Stimulated activated CD4-positive, alpha-beta T cell treated with anti-CD3 and anti-CD28 coated beads, TNF-alpha, amount 100 ng/mL, for 48 hours (primary cell): ENCODE measurements at places on chromosomes 7 and 10.

DNA sequence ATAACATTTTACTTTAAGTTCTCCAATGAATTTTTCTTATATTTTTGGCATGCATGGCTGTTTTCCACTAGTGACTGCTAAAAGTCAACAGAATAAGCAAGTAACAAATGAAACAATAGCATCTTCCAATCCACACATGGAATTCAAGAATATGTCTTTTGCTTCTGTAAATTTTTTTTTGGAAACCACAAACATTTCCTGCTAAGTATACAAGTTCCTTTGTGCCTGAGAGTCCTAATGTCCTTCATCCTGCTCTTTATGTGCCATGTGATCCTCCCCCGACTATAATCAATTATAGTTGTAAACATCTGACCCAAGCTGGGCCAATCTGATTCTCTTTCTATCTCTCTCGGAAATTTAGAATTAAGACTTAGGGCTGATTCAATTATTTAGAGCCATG lies 61.2 kb downstream of the PPP1R3C start:
- DNase-seq = no peak

DNA sequence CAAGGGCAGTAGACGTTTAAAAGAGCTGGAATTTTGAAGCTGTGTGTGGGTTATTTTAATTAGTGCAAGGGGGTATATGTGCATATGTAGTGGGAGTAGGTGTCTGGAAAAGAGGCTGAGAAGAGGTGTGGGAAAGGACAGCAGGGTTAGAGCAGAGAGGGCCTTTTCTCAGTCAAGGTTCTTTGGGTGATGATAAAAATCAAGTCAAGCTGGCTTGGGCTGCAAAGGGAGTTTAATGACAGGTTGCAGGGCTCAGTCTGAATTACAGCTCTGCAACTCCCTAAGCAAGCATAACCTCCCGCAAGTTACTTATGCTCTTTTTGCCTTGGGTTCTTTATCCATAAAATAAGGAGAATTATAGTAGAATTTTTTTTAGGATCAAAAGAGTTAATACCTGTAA lies 83.5 kb downstream of the RELN start:
- DNase-seq = no peak

DNA sequence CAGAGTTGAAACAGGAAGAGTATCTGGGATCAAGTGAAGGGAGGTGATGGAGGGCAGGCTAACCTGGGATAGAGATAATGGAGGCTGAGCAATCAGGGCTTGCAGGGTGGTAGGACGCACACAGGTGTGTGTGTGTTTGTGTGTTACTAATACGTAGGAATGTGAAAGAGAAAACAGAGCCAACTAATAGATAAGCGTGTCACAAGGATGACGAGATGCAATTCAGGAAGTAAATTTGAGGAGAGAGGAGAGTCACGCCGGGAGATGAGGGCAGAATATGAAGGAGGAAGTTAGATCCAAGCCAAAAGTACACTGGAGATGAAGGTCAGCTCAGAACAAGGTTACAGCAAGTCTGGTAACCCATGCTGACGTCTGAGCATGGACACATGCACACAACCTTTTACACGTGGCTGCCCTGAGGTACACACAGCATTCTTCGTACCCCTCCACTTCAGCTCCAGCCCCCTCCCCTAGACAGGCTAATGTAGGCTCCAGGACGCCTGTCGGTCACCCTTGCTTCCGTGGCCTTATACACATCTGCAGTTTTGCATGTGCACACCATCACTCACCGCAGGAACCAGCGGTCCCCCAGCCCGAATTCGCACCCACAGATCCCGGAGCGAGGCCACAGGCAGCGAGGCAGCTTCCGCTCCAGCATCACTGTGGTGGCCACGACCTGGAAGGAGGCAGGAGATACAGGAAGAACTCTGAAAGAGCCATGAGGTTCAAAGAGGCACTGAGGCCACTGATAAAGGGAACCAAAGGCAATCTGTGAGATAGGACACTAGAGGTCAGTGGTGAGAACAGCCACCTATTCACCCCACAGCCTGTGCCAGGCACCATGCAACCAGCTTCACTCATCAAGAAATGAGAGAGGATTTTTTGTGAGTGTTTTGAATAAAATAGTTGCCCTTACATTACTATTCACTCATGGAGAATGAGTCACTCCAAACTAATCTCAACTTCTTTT lies 23.7 kb upstream of the TRPV6 start:
- DNase-seq = no peak

- DNase-seq = no peak
Measured at GRCh38 chr7:18936265-18936664, 181.2 kb downstream of the TWIST1 start.

DNA sequence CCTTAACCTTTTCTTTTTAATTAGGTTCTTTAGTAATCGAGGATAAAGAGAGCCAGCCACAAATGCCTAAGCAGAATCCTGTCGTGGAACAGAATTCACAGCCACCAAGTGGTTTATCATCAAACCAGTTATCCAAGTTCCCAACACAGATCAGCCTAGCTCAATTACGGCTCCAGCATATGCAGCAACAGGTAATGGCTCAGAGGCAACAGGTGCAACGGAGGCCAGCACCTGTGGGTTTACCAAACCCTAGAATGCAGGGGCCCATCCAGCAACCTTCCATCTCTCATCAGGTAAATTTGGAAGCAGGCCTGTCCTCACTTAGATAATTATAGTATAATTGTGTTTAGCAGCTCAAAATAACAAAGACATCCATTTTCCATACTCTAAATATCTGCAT lies 94.6 kb downstream of the TRIM24 start:
- no peak for DNase-seq

DNA sequence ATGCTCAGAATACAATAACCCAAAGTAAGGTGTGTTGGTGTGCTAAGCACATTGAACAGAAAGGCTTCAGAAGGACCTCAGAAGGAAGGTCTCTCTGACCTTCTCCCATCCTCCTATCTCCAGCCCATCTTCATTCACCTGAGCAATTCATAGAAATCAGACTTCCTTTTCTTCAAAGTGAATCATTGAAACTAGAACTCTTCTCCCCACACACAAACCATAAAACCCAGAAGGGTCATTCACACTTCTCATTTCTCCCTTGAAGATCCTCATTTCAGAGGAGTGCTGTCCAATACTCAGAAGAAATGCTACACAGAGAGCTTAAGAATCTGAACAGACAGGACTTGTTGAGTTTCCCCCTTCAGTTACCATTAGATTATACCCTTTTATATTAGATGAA lies 89.5 kb downstream of the VWDE start:
- DNase-seq = no peak

GRCh38 chr10:14502431-14502830 lies 171.7 kb upstream of the FRMD4A start:
- no peak for DNase-seq

- no peak for DNase-seq
Measured at GRCh38 chr7:139061416-139061815, 25.6 kb upstream of the ZC3HAV1L start.

GRCh38 chr10:87925570-87925969 lies 62.1 kb downstream of the PTEN start:
- no peak for DNase-seq

DNA sequence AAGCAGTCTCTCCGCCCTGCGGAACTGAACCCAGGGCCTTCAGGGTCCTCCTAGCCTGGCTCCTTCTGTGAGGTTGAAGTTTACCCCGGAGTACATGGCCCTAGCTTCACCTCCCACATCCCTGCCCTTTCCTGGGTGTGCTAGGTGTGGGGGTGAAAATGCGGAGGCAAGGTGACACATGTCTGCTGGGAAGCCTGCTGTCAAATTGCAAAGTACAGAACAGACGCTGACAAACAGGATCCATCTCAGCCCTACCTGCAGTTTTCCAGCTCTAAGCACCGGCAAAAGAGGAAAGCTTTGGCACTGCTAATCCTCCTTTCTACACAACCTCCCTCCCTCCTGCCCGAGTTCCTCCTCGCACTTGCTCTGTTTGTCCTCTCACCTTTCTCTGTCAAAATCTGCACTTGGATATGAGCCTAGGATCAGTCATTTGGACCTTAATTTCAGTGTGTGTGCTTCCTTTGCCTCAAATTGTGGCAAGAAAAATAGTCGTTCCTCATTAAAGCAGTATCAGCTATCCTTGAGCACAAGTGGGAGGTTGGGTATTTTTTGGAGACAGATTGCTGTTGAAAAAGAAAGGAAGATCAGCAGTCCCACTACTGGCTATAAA lies 14.4 kb upstream of the GPR15LG start:
- DNase-seq = no peak

GRCh38 chr7:104848138-104848990 lies 165.6 kb upstream of the KMT2E start:
- peak; percentile 50 for DNase-seq

DNA sequence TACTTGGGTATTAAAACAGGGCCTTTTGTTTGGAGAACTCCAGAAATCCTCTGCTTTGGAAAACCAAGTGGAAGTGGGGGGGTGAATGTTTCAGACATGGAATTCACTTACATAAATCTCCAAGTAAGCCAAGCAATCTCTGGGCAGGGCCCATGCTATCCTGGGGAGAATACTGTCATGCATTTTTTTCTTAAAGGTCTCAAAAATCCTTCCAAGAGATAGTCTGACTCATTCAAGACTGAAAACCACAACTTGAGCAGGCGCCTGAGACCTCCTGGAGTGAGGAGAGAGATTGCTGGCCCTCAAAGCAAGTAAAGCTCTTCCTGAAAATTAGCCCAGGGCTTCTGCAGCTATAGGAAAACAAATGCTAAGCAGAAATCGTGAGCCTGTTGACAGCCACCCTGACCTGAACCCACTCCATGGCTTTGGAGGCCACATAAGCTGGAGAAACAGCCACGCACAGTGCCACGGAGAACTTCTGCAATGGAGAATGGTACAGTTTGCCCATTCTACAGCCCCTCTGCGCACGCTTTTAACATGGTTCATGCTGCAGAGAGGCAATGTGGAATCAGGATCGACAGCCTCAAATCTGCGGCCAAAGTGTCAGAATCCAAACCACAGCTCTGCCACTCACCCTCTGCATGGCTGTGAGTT lies 203.1 kb upstream of the AUTS2 start:
- DNase-seq = no peak

GRCh38 chr10:123470336-123470921 lies 195.7 kb upstream of the GPR26 start:
- no peak for DNase-seq

- DNase-seq = no peak
Measured at GRCh38 chr7:255038-255435, 34.9 kb upstream of the FOXL3 start.

- DNase-seq = no peak
Measured at GRCh38 chr7:8627325-8627724, 193.9 kb downstream of the NXPH1 start.

DNA sequence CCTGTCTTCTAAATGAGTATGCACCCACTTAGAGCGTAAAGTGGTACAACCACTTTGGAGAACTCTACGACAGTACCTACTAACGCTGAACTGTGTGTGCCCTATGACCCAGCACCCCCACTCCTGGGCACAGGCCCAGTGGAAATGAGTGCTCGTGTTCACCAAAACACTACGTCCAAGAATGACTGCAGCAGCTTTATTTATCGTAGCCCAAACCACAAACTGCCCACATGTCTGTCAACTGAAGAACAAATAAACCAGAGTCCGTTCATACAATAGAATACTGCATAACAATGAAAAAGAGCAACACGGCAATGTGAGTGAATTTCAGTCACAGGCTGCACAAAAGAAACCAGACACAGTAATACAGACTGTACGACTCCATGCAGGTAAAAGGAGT lies 35.4 kb downstream of the TLL2 start:
- no peak for DNase-seq

- DNase-seq = no peak
Measured at GRCh38 chr10:70592746-70593512, 9.6 kb downstream of the PRF1 start.

- DNase-seq = no peak
Measured at GRCh38 chr10:24462291-24462813, 253.4 kb downstream of the KIAA1217 start.

GRCh38 chr7:40945788-40946187 lies 757.1 kb downstream of the INHBA start:
- DNase-seq = no peak

DNA sequence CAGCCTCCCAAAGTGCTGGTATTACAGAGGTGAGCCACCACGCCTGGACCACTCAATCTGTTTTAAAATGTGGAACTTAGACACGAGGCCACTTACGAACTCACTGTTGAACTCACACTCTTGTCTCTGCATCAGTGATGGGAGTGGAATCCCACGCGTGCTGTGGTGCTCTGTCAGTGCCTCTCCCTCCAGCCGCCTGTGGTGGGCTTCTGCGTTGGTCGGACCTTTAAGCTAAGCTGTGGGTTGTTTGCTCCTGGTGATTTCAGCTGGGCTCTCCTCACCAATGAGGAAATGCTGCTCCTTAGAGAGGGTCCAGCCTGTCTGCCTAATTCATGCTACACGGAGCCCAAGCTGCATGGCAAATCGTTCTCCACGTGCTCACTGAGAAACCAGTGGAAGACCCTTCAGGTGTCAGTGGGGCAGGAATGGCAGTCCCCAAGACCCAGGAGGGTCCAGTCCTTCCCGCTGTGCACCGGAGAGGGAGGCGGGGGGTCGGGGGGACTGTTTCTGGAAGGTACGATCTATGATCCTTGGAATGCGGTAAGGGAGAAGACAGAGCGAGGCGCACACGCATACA lies 17.9 kb upstream of the PRKAR1B start:
- DNase-seq = no peak

- DNase-seq = no peak
Measured at GRCh38 chr7:29193316-29194205, 1.0 kb upstream of the CHN2 start.

DNA sequence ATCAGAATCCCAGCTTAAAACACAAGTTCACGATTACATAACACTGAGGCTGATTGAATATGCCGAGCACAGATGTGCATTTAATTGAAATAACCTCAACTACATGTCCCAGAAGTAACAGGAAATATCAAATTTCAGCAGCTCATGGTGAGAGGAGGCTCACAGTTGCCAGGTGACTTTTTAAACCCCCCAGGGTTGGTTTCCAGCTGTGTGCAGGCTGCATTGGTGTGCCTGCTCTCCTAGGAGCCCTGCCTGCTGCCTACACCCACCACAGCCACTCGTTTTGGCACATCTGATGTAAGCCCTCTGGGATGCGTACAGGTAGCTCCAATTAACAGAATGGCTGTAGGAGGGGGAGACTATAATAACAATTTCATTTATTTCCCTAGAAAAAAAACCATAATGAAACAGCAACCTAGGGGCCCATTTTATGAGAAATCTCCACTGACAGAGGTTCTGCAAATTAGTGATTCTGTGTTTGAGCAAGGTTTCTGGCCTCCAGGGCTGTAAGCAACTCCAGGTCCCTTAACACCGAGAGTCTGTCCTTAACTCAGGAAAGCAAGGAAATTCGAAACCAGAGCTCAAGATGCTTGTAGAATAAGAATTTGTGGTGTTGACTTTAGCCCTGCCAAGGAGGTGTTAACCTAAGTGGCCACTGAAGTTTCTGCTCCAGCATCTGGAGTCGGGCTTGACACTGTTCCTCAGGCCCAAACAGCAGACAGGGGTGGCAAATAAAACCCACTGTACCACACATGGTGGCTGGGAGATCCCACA lies 161.9 kb downstream of the BMPER start:
- DNase-seq = no peak

DNA sequence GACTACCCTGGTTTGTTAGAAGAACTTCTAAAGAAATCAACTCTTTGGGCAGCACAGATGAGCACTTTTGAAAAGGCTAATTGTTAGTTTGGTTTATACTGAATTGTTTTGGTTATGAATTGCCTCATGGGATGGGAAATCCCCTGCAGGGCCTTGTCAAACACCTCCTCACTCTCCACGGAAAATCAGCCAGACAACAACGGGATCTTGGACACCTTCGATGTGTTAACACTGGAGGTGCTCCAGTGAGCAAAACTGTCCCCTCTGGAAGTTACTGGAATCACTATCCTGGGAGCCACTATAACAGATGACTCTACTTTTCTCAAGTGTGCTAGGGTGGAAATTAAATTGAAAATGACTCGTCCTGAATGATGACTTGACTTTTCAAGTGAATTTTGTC lies 38.7 kb downstream of the CDK6 start:
- no peak for DNase-seq

GRCh38 chr10:3825244-3825643 lies 40.2 kb upstream of the KLF6 start:
- no peak for DNase-seq
